ENCODE measurements at places on chromosomes 5 and 9. TPM values are rescaled to one million over a fixed set of nuclear protein-coding genes. Genes with fewer than 3 reads are reported as not detected.

The CER1 gene
- not detected for total RNA-seq

The C5orf63 gene
- total RNA-seq: 0.63 TPM

The ROPN1L gene
- 0.45 TPM for total RNA-seq

The ANKRD20A1 gene
- 1.7 TPM for total RNA-seq

The NUDT12 gene
- 4.2 TPM for total RNA-seq
